ENCODE measurements at places on chromosomes 4 and X.

- DNase-seq, result peak; percentile 78
Measured at GRCh38 chrX:71253253-71254091, 468 bp downstream of the ZMYM3 start.

DNA sequence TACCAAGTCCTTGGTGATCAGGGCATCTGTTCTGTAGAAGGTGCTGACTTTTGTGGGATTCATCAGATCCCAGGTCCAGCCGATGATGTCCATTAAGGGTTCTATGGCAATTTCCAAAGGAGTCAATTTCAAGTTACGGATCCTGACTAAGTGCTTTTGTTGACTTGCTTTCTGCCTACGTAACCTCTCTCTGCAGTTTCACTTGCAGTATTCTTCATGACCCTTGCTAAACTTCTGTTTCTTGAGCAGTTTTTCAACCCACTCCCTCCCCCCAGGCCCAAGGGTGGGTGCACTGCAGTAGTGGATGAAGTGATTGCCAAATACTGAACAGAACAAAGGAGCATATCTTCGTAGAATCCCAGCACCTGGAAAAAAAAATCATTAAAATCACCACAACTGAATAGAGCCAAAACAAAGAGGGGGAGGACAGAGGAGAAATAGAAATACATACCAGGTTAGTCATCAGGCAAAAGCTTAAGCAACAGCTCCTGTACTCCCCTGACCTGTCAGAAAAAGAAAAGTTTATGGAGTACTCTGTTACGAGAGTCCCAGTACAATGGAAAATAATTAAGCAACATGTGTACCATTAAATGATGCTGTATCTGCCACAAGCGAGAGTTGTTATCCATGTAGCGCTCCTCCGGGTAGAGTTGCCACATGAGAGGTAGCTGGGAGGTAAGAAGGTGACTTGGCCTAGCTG lies 5.8 kb downstream of the CMC4 start:
- DNase-seq, result no peak

- DNase-seq, result no peak
Measured at GRCh38 chrX:149715468-149715867, 3.6 kb downstream of the MAGEA11 start.

DNA sequence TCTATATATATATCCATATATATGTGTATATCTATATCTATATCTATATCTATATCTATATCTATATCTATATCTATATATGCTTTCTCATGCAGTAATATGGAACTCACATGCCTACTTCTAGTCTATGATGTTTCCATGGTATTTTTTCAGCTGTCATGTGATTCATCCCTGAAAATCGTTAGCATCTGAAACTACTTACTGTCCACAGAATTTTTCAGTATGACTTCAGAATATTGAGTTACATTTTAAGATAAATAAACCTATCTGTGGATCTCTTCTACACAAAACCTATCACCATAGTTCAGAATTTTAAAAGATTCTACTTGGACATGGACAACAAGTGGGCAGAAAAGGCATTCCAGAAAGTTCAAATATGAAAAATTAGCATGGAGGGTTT lies 855.1 kb upstream of the INTU start:
- no peak for DNase-seq

DNA sequence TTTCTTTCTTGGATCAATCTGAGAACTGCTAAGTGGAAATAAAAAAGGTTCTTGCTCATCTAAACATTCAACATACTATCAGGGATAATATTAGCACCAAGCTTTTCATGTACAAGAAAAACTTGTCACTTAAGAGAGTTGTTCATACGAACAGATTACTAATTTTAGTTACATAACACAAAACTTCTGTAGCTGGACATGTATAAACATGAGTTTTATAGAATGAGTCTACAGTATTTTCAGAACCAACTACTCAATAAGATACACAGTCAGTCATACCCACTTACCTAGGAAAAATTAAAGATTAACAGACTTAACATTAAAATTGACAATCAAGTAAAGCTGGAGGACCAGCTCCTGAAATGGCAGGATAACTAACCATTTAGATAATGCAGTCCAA lies 540.1 kb upstream of the FAM241A start:
- no peak for DNase-seq

- peak; percentile 93 for DNase-seq
Measured at GRCh38 chr4:144647095-144647561, 1.2 kb downstream of the HHIP start.

- DNase-seq, result no peak
Measured at GRCh38 chr4:1730532-1731135, 9.3 kb downstream of the TACC3 start.

DNA sequence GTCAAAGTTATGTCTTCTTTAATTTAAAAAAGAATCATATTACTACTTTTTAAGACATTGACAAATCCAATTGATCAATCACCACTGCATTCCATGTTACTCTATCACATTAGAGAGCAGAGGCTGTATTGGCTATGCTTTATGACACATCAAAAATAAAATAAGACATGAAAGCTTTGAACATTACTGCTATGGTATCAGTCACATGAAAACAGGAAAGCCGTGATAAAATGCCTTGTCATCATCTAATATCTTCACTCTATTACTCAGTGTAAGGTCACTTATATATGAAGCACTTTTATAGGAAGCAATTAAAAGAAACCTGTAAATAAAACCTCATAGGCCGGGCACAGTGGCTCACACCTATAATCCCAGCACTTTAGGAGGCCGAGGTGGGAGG lies 27.7 kb upstream of the CEP135 start:
- DNase-seq, result peak; percentile 22

DNA sequence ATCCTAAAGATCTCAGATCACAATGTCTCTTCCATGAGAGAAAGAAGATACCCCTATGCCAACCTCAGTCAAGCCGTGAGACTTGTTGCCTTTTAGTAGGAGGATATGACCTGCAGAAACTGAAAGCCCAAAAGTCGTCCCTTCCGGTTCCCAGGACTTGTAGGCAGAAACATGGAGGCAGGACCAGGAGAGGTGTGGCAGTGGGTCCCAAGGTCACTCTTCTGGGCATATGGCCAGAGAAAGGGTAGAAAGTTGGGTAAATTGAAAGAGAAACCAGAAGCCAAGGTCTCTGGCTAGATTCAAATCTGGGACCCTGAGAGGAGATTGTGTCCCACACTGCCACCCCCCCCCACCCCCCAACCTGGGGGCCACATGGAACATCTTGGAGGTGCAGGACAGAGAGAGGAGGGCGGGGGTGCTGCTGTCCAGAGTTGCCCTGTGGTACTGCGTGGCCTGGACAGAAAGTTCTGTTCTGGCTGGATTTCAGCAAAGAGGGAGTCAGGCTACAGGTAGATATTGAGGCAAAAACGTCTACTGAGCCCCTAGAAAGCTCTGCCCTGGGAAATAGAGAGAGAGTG lies 55.4 kb downstream of the DDX3X start:
- no peak for DNase-seq

GRCh38 chr4:5719350-5720055 lies 8.5 kb downstream of the EVC start:
- DNase-seq, result no peak

- peak; percentile 80 for DNase-seq
Measured at GRCh38 chrX:132480581-132481203, 8.1 kb downstream of the MBNL3 start.

DNA sequence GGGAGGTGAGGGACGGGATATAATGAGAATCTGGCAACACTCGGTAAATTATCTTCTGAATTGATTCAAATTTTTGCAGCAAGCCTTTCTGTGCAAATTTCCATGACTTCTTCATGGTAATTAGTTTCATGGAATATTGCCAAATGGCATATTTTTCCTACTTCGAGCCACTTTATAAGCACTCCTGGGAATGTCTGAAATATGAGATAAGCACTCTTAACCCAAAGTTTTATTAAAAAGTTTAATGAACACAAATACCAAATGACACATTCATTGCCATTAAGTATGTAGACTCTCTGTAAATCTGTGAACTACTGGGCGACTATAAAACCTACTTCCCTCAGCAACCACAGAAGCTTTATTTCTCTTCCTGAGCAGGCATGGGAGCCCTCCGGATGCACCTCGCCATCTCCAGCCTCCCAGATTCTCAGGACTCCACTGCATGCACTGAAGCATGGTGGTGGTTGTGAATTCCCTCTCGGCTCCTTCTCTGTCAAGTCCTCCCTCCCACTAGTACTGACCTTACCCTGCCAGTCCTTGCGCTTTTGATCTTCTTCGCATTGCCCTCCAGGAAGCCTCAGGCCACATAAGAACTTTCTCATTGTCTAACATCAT lies 154.4 kb upstream of the RPL34 start:
- DNase-seq, result no peak

GRCh38 chr4:83082777-83083176 lies 31.8 kb downstream of the PLAC8 start:
- peak; percentile 40 for DNase-seq

DNA sequence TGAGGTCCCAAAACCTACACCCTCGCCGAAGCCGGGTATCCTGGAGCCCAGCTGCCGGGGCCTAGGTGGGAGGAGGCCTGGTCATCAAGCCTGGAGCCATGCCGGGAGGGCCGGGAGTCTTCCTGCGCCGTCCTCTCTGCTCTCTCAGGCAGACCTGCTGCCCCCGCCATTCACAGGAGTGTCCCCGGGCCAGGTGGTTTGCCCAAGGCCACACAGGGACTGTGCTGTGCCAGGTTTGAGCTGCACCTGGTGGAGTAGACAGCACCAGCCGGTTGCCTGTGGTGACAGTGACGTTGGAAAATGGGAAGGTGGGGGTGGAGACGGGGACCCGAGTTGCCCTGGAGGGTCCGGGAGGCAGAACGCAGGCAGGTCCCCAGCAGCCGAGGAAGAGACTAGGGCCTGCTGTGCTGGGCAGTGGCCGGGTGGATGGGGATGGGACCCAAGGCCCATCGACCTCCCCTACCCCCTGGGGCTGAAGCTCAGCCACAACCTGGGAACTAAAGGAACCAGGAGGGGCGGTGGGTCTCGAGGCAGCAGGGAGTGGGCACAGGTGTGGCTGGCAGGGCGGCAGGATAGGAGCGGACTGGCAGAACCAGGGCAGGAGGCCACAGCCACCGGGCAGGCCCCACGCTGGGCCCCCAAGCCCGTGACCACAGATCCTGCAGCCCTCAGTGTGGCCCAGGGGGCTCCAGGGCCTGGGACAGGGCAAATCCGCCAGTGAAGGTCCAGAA lies 9.5 kb downstream of the DOK7 start:
- no peak for DNase-seq

- no peak for DNase-seq
Measured at GRCh38 chr4:85806334-85806733, 331.4 kb downstream of the ARHGAP24 start.

GRCh38 chr4:89988268-89988667 lies 93.6 kb downstream of the MMRN1 start:
- no peak for DNase-seq

DNA sequence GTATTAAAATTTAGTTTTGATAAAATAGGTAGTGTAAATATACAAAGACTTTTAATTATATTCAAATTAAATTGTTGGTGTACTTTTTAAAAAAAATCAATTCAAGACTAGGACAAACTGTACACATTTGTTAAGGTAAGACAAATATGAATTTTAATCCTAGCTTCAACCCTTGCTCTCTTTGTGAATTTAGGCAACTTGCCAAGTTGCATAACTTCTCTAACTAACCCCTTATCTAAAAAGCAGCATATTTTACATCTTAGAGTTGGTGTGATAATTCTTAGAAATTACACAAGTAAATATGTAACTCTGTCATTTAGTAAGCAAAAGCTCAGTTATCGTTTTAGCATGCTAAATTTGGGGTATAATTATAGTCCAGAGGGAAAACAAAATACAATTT lies 78.1 kb upstream of the FSTL5 start:
- DNase-seq, result peak; percentile 65

GRCh38 chrX:44667771-44668170 lies 125.1 kb upstream of the FUNDC1 start:
- no peak for DNase-seq

- peak; percentile 51 for DNase-seq
Measured at GRCh38 chrX:39497702-39498265, 600.0 kb downstream of the BCOR start.

GRCh38 chr4:173246719-173247118 lies 78.1 kb downstream of the GALNT7 start:
- DNase-seq, result no peak

DNA sequence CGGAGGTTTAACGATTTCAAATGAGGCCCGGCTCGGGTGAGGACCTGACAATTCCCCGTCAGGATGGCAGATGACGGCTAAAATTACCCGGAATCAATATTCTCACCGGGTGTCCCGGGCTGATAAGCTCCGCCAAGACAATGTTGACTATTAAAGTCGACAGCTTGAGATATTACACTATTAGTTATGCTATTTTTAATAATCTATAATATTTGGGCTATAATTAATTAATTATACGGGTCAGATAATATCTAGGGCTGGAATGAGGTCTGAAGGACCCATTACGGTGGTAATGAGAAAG lies 9.4 kb upstream of the NKX1-1 start:
- DNase-seq, result no peak

DNA sequence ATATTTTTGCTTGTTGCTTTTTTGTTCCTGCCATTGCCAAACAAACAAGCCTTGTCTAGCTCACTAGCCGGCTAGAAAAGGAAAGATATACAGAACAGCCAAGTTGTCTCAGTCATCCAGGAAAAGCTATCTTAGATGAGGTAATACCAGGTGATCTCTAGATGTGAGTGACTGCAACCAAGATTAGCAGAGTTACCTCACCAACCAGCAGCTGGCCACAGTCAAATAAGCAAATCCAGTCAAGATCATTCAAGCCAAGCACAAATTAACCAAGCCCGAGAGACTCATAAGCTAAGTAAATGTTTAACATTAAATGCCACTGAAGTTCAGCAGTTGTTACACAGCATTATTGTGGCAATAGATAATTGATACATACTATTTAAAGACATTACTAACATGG lies 108.6 kb downstream of the CENPC start:
- DNase-seq, result no peak

DNA sequence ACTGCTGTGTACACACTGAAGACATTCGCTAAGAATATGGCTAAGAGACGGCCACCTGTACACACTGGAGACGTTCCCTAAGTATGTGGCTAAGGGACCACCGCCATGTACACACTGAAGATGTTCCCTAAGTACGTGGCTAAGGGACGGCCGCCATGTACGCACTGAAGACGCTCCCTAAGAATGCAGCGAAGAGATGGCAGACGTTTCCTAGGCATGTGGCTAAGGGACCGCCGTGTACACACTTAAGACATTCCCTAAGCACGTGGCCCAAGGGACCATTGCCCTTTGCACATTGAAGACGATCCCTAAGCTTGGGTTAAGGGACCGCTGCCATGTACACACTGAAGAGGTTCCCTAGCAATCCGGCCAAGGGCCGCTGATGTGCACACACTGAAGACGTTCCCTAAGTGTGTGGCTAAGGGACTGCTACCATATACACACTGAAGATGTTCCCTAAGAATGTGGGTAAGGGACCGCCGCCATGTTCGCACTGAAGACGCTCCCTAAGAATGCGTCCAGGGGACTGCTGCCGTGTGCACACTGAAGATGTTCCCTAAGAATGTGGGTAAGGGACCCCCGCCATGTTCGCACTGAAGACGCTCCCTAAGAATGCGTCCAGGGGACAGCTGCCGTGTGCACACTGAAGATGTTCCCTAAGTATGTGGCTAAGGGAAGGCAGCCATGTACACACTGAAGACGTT lies 36.7 kb downstream of the DHRSX start:
- DNase-seq, result peak; percentile 45

All from hematopoietic multipotent progenitor cell treated with erythropoietin and hydrocortisone succinate and interleukin-3 and kit ligand, for 4 days (in vitro differentiated cells).